ENCODE measurements at places on chromosomes 3 and 15.

- no peak for DNase-seq
These were observed 311.9 kb downstream of the EDEM1 start for GRCh38 chr3:5499404-5499803.

DNA sequence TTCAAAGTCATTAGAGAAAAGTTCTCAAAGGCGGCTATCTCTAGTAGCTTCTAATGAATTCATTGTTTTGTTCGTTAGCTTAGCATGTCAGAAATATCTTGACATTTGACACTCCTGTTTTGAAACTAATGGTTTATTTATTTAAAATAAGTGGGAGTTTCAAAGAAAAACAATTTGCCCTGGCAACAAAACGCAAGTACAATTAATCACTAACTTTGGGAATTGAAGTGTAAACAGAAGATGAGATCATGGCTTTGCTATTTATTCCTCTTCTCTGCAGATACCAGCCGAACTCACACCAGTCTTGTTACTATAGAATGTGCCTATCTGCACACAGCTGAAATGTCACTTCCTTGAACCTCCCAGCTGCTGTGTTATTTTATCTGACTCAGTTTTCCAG is 27.5 kb downstream of the MASP1 start:
- DNase-seq, result no peak

- no peak for DNase-seq
These were observed 10.0 kb downstream of the MYO5A start for GRCh38 chr15:52518487-52519371.

GRCh38 chr3:144859161-144859560 is 887.5 kb downstream of the DIPK2A start:
- no peak for DNase-seq

GRCh38 chr3:171250444-171250843 is 209.8 kb downstream of the TNIK start:
- DNase-seq, result no peak

DNA sequence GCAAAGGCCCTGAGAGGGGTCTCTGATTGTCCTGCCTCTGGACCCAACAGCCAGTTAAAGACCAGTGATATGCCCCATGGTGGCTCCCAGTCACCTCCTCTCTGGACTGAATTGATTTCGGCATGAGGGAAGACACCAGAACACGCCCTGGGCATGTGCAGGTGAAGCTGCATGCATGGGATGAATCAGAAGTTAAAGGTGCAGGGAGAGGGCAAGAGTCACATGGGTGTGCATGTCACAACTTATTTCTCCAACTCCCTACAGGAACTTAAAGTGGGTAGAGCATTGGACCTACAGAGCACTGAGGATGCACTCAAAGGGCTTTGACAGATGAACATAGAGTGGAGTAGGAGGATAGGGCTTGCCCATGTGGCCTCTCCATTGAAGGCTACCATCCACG is 16.9 kb upstream of the RHCG start:
- no peak for DNase-seq

- DNase-seq, result no peak
These were observed 142.7 kb downstream of the THRB start for GRCh38 chr3:24351779-24352469.

DNA sequence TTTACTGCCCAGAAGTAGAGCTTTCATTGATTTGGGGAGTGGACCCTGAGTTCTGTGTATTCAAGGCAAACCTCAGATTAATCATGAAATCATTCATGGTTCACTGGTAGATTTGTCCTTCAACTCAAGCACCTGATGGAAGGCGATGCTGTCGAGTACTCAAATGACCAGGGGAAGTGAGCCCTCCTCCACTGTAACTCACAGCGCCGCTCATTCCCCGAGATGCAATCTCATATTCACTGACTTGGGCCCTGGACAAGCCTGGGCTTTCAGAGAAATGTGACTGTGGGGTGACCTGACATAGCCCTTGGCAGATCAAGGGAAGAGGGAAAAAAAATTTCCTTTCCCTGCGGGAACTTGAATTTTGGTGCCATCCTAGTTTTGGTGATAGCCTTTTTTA is 156.7 kb upstream of the BHLHE40 start:
- DNase-seq, result no peak

- no peak for DNase-seq
These were observed 123.2 kb downstream of the IGF1R start for GRCh38 chr15:98771541-98771940.

Measured in CD8-positive, alpha-beta memory T cell (primary cell).